ENCODE measurements at places on chromosomes 5 and 9.

DNA sequence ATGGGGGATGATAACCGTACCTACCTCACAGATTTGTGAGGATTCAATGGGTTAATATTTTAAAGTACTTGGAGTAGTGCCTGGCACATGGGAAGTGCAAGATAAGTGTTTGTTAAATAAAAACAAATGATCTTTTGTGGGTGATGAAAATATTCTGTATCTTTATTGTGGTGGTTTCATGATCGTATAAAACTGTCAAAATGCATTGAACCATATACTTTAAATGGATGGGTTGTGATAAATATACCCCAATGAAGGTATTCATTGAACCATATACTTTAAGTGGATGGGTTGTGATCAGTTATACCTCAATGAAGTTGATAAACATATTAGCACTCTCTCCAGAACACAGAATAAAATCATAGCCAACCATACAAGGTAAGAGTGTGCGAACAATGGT, 234.5 kb downstream of the CRB2 start:
- no peak for DNase-seq

- no peak for DNase-seq
These were observed 1.0 kb downstream of the KLF9 start for GRCh38 chr9:70413464-70413798.

GRCh38 chr5:155595791-155596190, 582.2 kb downstream of the KIF4B start:
- DNase-seq, result no peak

DNA sequence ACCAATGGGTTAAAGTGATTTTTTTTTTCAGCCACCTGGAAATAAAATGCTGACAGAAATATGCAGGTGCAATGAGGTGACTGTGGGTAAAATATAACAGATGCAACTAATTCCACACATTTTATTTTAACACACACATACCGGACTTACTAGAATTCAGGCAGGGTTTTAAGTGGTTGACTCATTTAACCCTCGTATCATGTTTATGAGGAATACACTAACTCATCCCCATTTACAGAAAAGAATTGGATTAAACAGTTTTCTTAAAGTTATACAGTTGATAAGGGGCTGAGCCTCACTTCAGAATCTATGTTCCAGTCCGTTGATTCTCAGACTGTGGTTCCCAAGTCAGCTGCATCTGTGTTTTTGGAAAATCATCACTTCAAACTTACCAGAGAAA, 207.5 kb downstream of the CHSY3 start:
- DNase-seq, result no peak

- peak; percentile 82 for DNase-seq
These were observed 113.9 kb downstream of the SUSD1 start for GRCh38 chr9:112061152-112061740.

GRCh38 chr9:130866474-130866965, 30.1 kb downstream of the QRFP start:
- DNase-seq, result peak; percentile 86

DNA sequence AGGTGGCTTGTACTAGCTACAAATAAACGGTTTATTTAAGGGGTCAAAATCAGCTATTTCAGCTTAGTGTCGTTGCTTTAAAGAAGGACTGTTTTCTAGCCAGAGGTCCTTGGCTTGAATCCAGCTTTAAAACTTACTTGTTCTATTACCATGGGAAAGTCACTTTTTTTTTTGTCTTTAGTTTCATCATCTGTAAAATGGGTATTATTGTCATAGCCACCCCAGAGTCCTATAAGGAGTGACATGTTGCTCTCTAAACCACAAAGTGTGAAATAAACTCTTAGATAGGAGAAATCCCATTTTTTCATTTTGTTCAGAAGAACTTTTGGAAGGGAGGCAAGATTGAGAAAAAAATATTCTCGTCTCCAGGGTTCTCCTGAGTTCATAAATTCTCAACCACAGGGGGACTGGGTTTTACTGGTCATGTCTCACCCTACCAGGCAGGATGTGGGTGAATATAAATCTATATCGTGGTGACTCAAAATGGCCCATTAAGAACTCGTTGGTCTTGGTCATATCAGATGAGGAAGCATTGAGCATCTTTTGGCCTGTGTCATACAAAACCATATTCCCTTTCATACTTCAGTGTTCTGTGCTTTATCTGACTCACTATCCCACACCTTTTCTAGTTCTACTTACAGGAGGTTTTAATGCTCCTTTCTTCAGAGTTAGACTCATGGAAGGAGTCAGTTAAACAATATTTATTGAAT, 202.7 kb upstream of the NR3C1 start:
- peak; percentile 68 for DNase-seq

DNA sequence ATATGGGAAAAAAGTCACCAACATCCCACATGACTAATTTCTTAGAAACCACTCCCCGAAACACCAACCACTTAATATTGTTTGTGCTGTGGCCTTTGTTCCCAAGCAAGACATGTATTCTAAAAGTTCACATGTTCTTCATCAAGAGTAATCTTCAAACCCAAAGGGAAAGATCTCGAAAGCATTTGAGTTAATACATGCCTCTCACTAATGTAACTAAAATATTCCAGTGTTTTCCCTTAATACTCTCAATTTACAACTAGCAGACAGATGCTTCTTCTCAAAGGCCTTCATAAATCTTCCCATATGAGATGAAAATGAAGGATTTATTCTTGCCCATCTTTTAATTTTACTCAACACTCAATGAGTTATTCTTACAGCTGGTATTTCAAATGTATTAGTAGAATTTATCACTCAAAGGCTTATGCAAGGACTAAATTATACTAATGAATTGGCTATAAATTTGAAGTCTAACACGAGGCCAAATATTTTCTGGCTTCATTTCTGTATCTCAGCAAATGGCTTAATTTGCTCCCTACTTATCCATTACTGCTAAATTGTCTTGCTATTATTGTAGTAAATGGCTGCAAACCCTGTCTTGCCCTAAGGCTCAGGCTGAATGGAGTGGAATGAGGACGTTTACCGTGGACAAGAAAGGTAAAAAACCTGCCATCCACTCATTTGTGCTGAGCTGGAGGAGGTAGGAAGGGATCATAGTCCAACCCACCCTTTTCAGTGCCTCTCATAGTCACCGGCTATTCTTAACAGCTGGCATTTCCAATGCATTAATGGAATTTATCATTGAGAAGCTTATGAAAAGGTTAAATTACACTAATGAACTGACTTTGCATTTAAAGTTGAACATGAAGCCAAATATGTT, 474.4 kb downstream of the RASEF start:
- no peak for DNase-seq

GRCh38 chr5:99058466-99058865, 129.7 kb upstream of the CHD1 start:
- no peak for DNase-seq

DNA sequence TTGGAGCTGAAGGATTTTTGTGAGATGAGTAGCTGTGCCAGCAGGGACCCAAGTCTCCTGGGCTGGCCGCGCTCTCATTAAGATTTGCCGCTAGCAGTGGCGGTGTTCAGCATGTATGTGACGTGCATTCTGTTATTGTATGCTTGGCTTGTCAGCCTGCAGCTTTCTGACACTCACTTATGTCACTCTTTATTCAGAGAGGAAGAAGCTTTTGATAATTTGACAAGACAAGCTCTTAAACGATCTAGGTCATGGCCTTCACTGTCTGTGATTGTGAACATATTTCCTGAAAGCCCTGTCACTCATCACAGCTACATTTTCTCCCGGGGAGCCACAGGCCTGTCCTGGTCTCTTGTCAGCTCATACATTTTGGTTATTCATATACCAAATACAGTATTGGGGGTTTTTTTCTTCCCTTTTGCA, 98.2 kb upstream of the GRHPR start:
- DNase-seq, result no peak

DNA sequence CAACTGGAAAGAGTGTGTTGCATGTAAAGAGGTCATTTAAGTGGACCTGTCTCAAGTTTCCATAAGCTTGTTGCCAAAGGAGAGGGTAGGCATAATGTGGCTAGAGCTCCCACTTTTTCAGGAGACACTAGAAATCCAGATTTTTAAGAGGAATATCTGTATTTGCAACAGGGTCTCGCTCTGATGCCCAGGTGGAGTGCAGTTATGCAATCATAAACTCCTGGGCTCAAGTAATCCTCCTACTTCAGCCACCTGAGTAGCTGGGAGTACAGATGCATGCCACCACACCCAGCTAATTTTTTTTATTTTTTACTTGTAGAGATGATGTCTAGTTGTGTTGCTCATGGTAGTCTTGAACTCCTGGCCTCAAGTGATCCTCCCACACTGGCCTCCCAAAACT, 183.5 kb downstream of the NIPBL start:
- no peak for DNase-seq

DNA sequence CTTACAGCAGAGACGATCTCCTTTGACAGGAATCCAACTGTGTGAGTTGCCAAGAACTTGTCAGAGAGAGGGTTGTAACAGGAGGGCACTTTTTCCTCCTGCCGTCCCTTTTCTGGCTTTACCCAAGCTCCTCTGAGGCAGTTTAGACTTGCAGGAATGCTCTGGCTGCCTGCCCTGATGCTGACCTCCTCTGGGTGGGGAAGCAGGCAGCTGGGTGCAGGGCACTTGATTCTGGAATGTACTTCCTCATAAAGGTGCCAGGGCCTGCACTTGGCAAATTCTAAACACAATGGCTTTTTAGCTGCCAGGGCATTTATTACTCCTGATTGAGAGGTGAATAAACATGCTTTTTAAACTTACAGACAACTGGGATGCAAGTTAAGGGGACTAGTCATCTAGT, 190.4 kb downstream of the EPB41L4A start:
- no peak for DNase-seq

Measured in activated CD4-positive, alpha-beta T cell treated with anti-CD3 and anti-CD28 coated beads, Interleukin-2, amount 10 ng/mL, durations not matched to agents 24 days and 14 days (primary cell).